Trophoblast cell (in vitro differentiated cells and primary cell): ENCODE measurements at places on chromosomes 12 and 14.
A peak's percentile ranks its signal among the peaks of the same experiment; 100 is the strongest.

DNA sequence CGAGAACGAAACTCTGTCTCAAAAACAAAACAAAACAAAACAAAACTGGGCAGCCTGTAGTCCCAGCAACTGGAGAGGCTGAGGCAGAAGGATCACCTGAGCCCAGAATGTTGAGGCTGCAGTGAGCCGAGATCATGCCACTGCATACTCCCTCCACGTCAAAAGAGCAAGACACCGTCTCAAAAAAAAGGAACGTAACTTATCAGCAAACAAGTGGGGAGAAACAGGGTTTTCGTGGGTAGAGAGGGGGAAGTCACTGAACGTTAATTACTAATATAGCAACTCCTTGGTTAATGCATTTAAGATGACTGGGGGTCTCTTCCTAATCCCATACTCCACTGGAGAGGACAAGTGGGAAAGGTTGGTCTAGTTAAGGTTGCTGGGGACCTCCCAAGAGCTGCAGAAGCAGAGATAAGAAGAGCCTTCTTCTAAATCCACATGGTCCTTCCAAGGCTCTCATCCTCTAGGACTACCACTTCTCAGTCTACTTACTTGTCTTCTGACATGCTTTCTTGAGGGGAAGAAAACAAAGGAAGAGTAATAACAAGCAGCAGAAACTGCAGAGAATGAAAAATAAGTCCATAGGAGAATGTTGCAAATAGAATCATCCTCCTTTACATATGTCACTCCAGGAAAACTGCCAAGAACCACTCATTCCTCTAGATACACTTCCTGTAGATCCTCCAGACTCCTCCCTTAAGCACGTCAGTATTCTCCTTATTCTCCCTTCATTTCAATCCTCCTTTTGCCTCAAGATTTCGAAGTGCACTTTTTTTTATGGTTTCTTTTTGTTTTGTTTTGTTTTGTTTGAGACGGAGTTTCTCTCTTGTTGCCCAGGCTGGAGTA lies 5.8 kb downstream of the NUMB start:
- no peak for DNase-seq

- DNase-seq, result peak; percentile 9
Measured at GRCh38 chr12:112979041-112979680, 842 bp downstream of the OAS2 start.

- DNase-seq, result no peak
Measured at GRCh38 chr12:52268212-52268611, 6.2 kb upstream of the KRT86 start.

DNA sequence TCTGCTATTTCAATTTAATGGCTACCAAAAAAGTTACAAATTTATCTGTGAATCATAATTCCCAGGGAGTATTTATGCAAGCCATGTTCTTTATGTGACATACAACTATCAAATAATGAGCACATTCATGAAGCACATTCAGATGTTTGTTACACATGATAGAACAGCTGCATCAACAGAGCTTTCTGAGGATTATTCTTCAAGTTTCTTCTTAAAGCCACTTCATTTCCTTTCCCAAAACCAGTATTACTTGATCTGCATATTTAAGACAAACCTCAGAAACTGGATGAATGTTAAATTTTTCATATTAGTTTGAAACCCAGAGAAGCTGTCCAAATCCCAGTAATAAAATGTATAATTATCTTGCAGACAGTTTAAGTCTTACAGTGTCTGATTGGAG lies 73.6 kb upstream of the SOX5 start:
- DNase-seq, result no peak

- DNase-seq, result no peak
Measured at GRCh38 chr12:50690925-50691324, 73.0 kb upstream of the ATF1 start.

GRCh38 chr14:84785996-84786395 lies 743.9 kb upstream of the FLRT2 start:
- DNase-seq, result no peak
